ENCODE measurements at places on chromosomes 4 and X.

GRCh38 chr4:108155373-108155772, 13.4 kb downstream of the LEF1 start:
- no peak for DNase-seq

GRCh38 chr4:170193496-170193895, 103.7 kb upstream of the AADAT start:
- DNase-seq, result no peak

DNA sequence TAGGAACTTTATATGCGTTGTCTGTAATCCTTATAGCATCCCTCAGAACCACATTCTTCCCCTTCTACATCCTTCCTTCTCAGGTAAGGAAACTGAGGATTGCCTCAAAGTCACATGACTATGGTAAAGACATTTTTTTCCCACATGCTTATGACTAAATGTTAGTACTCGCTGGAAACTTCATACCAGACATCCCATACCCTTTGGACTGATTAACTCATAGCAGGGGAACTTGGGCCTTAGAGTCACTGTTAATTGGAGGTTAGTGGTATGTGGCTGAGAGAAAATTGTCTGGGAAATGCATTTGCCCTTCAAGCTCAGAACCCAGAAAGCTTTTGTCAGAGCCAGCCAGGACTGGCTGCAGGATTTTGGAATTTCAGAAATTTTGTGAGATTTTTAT, 155.0 kb downstream of the RELL1 start:
- DNase-seq, result no peak

DNA sequence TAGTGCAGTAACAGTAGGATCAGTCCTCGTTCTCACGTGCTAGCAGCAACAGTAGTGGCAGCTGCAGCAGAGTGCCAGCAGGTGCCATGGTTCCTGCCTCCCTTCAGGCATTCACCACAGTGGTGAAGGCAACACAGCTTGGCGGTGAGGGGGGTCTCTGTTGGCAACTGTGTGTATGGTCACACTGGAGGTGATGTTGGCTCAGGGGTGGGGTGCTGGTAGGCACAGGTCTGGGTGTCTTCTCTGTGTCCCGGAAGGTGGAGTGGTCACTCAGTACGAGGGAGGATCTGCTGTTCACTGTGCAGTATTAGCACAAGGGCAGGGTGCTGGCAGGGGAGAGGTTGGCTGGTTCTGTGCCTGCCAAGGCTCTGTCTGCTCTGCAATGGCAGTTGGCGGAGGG, 671.8 kb downstream of the CCSER1 start:
- no peak for DNase-seq

DNA sequence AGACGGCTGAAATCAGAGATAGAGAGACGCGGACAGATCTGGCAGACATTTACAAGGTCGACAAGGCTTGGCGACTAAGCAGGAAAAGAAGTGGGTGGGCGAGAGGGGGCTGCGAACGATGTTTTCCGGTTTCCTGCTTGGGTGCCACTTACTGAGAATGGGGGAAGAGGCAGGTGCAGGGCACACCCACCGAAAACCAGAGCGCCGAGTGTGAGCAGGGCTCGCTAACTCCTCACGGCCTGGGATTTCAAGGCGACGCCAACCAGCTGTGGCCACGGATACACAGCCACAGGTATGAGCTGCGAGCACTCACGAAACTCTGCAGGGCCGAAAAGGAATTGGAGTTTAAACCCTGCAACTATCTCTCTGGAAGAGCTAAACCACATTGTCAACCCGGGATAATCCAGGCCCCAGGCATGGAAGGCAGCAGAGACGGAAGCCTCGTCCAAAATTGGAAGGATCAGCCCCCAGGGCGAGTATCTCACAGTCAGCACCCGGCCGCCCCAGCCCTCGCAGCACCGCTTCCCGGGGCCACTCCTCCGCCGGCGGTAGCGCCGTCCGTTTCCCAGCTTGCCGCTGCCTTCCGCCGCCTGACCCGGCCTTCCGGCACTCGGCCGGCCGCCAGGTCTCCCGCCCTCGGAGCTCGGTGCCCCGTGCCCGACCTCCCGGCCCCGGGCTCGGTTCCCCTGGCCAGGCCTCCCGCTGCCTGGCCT, 778 bp downstream of the CASP3 start:
- peak; percentile 29 for DNase-seq

GRCh38 chr4:173436149-173436579, 37.2 kb upstream of the SCRG1 start:
- no peak for DNase-seq

GRCh38 chrX:9258421-9259104, 206.3 kb upstream of the TBL1X start:
- no peak for DNase-seq

- no peak for DNase-seq
Observed at GRCh38 chr4:94534401-94535312, 82.9 kb downstream of the PDLIM5 start.

DNA sequence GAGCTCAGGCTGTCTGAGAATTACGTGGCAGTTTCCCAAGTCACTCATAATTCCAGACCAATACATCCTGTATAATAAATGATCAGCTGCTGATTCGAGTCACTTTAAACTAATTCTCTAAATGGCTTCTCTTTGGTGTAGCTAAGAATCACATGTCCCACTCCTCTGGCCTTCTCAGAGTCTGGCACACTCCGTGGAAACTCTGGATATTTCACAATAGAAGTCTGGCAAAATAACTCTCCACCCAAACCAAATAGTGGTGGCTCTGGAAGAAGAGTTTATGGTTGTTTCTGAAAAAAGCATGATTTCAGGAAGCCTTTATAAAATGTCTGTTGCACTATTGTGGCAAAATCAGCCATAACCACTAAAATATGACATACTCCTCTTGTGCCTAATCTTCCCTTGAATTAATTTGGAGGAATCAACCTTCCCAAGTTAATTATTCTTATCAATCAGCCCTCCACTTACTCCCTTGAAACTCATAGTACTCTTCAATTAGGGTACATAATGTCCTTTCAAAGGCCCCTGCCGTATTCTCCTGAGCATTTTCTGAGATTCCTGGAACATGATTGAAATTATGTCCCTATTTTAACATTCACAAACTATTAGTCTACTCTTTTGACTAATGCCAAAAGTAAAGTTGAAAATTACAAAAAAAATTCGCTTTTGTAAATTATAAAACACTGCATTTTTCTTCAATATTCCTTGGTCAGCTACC, 991.6 kb downstream of the FAT4 start:
- DNase-seq, result no peak

DNA sequence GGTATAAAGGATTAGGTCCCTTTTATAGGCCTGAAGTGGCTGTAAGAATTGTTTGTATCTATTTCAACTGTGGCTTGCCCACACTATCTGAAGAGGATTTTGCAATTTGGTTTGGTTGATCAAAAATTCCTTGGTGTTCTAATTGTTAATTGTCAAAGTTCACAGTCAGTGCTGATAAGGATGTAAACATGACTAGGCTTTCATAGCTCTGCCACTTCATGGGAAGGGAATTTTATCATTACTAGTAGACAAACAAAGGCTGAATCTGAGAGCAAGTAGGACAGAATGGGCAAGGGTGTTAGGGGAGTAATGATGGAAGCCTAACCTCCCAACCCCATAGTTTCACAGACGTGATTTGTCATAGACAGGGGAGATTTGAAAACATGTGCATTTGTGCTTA, 1131.7 kb downstream of the SH3BGRL start:
- no peak for DNase-seq

GRCh38 chr4:93355411-93355810, 473.1 kb upstream of the ATOH1 start:
- DNase-seq, result no peak

DNA sequence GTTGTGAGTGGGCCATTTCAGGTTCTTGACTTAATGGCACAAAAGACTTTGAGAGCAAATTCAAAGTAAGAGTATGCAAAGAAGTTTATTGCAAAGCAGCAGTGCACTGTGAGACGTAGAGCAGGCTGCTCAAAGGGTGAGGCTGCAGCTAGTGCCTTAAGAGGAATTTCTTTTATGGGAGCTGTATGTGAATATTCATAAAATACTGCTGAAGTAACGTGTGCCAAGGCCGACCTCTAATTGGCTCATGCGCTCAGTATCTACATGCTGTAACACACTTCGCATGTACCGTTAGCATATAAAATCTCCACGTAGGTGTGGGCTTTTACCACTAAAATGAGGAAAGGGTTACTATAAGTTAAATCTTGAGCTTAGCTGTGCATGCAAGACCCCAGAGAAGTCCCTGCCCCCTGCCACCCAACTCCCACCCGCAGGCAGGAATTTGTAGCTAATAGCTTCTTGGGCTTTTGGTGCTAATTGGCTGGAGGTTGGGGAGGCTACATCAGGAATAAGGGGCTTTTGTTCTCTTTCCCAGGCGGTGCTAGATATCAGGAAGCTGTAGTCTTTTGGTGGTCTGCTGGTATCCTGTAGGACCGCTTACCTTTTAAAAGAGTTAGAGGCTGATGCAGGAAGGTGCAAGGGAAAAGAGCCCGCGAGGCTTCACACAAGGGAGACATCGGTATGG, 47.6 kb downstream of the FSTL5 start:
- DNase-seq, result no peak

- DNase-seq, result no peak
Observed at GRCh38 chrX:40091691-40092421, 5.9 kb downstream of the BCOR start.

DNA sequence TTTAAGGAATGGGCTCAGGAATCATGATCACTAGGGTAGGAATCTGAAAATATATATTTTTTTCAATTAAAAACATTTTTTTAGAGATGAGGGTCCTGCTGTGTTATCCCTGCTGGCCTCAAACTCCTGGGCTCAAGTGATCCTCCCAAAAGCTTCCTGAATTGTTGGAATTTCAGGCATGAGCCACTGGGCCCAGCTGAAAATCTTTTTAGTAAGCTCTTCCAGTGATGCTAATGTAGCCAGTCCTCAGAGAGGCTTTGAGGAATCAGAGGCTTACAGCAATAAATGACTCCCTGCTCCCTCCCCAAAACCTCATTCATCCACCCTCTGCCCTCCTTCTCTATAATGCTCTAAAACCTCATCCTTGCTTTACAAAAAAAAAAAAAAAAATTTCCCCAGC, 129.5 kb downstream of the ZIC3 start:
- DNase-seq, result no peak

DNA sequence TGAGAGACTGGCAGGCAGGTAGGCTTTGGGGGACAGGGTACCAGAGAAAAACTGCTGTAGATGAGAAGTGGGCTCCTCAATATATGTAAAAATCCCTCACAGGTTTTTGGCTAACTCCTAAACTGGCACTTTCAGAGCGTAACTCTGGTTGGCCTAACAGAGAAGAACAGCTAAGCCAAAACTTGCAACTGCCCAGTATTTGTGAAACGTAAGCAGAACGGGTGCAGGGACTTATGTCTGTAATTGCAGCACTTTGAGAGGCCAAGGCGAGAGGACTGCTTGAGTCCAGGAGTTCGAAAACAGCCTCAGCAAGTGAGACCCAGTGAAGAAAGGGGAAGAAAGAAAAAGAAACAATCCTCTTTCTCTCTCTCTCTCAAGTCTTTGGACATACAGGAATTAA, 25.0 kb downstream of the EIF4E start:
- no peak for DNase-seq

- DNase-seq, result no peak
Observed at GRCh38 chr4:20109391-20109790, 142.3 kb upstream of the SLIT2 start.

DNA sequence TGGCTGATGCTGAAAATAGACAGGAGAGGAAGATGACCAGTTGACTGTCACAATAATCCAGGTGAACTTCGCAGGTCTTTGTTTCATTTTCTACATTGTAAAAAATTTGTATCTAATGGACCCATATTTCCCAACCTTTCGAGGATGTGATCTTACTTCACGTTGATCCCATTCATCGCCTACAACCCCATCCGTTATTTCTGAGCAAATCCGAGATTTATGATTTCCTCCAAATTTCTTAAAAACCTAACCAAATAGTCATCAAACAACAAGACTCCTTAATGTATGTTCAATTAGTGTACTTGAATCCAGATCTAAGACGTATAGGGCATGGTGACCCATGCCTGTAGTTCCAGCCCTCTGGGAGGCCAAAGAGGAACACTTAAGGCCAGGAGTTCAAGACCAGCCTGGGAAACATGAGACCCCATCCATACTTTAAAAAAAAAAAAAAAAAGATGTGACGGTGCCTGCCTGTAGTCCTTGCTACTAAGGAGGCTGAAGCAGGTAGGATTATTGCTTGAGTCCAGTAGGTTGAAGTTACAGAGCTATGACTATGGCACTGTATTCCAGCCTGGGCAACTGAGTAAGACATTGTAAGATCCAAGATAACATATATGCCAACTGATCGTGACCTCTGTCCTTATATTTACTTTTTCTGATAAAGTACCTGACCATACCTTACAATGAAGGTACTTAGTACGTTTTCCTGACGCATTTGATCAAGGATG, 5.7 kb downstream of the RPL9 start:
- no peak for DNase-seq

DNA sequence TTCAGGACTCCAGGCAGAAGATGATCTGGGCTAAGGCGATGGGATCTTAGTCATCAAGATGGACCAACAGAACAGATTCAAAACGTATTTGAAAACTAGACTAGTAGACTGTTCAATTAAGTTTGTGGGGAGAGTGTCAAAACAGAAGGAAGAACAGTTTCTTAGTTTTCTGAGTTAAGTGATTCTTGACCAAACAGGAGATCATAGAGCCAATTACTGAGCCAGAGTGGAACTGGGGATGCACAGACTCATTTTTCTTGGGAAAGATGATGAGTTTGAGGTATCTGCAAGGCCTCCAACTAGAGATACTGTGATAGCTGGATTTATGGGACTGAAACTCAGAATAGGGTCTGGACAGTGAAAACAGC, 119.5 kb downstream of the REELD1 start:
- DNase-seq, result no peak

GRCh38 chrX:10199212-10199611, 42.4 kb downstream of the CLCN4 start:
- DNase-seq, result no peak

DNA sequence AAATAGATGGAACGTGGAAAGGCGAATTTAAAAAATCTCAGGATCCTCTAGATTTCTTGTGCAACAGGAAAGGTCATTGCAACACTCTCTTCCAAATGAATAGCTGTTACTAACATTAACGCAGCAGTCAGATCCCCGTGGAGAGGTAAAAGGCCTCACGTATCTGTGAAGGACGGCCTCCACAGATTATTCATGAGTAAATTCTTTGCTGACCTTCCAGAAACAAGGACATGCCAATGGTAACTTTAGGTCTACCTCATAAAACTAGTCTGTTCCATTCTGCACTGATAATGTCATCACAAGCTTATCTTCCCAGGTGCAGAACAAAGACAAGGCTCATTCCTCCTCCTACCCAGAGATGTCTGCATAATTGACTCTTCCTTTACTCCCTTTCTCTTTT, 16.1 kb upstream of the REPS2 start:
- DNase-seq, result no peak

DNA sequence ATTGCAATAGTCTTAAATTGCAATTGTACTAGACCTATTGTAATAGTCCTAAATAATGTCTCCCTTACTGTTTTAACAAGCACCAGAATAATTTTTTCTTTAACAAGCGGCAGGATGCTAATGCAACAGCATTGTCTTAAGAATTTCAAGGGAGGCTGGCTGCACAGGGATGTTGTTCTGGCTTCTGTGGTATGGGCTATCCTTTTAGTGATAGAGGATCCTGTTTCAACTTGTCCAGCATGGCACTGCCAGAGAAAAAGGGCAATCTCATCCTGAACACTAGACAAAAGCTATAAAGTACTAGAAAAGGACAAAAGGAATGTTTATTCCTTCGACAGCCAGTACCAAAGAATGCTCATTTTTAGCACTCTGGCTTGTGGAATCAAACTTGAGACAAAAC, 405.5 kb upstream of the ACTRT1 start:
- no peak for DNase-seq

Data from stimulated activated CD4-positive, alpha-beta T cell treated with anti-CD3 and anti-CD28 coated beads, Interleukin-2, amount 100 ng/mL, for 48 hours (primary cell).